ENCODE measurements at places on chromosomes 4 and X.
A peak's percentile ranks its signal among the peaks of the same experiment; 100 is the strongest.

GRCh38 chrX:12567857-12568256, 223.4 kb upstream of the PRPS2 start:
- DNase-seq: peak; percentile 50

DNA sequence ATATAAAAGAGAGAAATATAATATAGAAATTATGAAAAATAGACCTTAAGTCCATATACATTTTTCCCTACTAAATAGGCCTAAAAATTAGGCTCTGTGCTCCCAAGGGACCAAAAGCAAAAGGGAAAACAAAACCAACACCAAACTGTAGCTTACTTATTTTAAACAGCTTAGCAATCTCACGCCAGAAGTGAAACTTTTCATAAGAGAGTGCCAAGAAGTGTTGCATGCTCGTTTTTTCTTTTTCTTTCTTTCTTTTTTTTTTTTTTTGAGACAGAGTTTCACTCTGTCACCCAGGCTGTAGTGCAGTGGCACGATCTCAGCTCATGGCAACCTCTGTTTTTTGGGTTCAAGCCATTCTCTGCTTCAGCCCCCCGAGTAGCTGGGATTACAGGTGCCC, 250.4 kb downstream of the TMA16 start:
- DNase-seq: no peak

- no peak for DNase-seq
Measured at GRCh38 chrX:149898554-149898953, 17.6 kb downstream of the MAGEA8 start.

- peak; percentile 68 for DNase-seq
Measured at GRCh38 chr4:101973361-101973760, 182.8 kb downstream of the BANK1 start.

DNA sequence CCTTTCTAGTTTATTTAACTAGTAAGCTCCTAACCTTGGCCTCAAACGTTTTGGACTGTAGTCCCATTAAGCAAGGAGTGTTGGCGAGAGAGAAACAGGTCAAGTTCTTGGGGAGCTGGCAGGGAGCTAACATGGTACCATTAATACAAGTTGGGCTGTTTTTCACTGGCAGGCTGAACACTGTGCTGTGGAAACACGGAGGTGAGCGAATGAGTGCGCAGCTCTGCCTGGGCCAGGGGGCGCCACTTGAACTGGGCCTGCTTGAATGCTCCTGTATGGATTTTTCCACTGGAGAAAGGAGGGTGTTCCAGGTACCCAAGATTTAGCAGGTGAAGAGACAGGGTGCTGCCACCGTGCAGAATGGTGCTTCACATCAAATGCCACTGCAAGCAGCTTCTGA, 7.4 kb upstream of the SMS start:
- DNase-seq: no peak

GRCh38 chr4:157818946-157819692, 353.7 kb downstream of the GASK1B start:
- no peak for DNase-seq

DNA sequence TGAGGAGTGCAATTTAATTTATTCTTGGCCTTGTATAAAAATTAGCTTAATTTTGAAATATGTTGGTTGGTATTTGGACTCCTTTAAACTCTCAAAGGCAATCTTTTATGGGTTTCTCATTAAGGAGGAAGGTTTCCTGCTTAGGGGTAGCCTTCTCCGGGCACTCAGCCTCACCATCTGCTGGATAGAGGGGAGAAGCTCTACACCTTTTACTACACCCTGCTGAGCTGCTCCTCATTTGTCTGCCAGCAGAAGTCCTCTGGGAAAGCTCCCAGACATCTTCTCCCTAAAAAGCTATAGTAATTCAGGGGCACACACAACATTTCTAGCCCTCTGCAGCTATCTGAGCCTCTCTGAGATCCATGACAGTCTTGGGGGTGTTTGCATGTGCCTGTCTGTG, 179.1 kb downstream of the SOWAHB start:
- no peak for DNase-seq

GRCh38 chr4:21198683-21199082, 498.4 kb downstream of the PACRGL start:
- DNase-seq: no peak

DNA sequence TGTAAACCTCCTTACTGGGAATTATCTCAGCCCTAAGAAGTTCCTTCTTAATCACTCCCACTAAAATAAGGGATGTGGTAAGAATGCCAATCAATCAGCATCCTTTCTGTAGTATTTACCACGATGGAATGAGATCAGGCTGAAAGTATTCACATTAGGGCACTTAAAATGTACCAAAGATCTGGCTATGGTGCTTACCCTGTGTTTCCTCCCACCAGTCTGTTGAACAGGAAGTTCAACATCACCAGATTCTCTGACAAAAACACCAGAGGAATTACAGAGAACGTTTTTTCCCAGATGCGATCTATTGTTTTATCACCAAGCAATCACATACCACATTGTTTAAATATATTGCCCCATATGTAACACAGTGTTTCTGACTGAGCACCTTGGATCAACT, 2.1 kb upstream of the CLCN3 start:
- DNase-seq: peak; percentile 9

DNA sequence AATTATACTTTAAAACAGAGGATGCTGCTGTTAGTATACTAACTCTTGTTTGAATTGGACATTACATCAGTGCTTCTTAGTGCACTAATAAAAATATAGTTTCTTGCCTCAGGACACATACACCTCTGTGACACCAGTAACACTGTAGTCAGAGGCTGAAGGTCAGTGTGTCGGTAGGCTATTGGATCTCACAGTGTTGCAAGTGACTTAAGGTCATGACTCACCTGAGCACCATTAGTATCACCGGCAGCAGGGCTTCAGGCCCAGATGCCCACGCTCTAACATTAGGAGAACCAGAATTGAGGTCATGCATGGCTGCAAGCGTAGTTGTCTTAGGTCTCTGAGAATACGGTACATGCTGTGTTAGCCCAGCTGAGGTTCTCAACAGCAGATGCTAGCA, 15.2 kb downstream of the ETDC start:
- peak; percentile 44 for DNase-seq

DNA sequence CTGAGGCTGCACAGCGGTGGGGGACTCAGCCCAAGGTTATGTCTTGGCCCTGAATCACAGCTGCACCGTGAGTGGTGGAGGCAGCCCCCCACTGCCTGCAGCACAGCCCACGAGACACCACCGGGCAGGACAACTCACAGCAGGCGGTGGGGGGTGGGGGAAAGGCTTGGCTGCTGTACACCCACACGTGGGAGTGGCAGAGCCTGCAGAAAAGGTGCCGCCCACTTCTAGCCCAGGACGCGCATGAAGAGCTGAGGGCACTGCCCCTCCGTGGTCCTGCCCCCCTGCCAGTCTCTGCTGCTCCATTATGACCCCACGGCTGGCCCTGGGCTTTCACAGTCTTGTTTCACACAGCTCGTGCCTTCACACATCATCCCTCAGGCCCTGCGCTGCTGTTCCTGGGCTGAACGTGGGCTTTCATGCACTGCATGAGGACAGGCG, 40.8 kb downstream of the FGFRL1 start:
- DNase-seq: no peak

DNA sequence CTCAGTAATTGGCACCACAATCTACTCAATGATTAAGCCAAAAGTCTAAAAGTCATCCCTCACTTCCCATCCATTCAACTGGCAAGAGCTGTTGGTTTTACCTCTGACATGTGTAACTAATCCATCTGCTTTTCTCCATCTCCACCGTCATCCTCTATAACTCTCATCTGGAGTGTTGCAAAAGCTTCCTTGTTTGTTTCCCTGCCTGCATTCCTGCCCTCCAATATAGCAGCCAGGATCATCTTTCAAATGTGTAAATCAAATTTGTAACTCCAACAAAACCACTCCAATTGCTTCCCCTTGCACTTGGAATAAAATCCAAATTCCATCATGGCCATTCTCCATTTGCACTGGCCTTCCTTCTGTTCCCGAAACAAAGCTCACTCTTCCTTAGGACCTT, 4.3 kb upstream of the PLAC8 start:
- DNase-seq: no peak

- peak; percentile 59 for DNase-seq
Measured at GRCh38 chr4:104879367-104879766, 267.3 kb upstream of the TET2 start.

GRCh38 chr4:184318852-184319251, 101.2 kb upstream of the ENPP6 start:
- DNase-seq: no peak

- peak; percentile 94 for DNase-seq
Measured at GRCh38 chr4:123587983-123588494, 191.4 kb downstream of the SPRY1 start.

DNA sequence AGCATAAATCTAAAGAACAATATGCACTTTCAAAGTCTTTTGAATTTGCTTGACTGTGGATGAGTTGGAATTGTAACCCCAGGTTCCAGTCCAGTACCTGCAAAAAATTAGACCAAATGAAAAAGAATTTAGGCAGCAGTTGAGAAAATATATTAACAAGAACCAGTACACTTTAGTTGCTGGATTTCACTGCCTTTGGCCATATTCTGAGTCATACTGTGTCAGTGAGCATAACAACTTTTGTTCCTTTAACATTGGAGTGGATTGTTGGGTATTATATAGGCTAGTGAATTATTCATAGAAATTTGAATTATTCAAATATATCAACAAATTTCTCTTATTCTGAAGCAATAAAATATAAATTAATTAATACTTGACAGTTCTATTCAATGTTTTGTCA, 101.5 kb upstream of the SMAD1 start:
- peak; percentile 48 for DNase-seq

GRCh38 chrX:148784856-148785255, 284.4 kb downstream of the AFF2 start:
- no peak for DNase-seq

- DNase-seq: no peak
Measured at GRCh38 chr4:2126309-2127043, 67.3 kb downstream of the NAT8L start.

DNA sequence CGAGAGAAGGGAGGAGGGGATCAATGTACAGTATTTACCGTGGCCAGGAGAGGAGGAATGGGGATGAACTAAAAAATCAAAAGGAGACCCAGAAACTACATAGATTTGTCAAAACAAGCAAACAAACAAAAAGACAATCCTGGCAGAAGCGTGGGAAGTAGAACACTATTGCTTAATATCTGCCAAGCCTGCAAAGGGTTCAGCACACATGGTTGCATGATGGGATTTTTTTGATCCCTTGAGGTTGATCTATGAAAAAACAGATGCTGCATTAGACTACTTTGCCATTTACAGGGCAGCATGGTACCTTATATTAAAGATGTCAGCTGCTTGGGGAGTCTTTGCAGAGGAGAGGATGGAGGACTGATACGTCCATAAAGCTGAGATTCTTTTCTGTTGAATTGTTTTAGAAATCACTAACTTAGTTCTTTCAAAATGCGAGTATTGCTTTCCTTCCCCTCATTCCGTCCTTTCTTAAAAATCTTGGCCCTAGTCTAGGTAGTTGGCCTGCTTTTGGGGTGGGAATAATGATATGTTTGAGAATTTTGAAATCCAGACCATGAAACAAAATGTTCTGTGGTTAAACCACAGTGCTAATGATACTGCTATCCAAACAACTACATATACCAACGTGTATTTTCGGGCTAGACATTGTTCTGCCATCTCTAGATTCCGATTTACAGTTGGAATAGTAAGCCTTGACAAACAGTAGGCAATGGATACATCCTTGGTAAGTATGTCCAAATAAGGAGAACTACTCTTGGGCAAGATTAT, 39.6 kb upstream of the TMEM150C start:
- no peak for DNase-seq

DNA sequence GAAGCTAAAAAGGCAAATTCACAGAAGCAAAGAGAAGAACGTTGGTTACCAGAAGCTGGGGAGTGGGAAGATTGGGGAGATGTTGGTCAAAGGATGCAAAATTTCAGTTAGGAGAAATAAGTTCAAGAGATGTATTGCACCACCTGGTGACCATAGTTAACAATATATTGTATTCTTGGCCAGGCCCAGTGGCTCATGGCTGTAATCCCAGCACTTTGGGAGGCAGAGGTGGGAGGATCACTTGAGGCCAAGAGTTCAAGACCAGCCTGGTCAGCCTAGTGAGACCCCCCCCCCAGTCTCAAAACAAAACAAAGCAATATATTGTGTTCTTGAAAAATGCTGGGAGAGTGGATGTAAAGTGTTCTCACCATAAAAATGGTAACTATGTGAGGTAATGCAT, 67.9 kb downstream of the TAB3 start:
- DNase-seq: peak; percentile 5

- DNase-seq: no peak
Measured at GRCh38 chr4:168509786-168510185, 12.9 kb downstream of the PALLD start.

DNA sequence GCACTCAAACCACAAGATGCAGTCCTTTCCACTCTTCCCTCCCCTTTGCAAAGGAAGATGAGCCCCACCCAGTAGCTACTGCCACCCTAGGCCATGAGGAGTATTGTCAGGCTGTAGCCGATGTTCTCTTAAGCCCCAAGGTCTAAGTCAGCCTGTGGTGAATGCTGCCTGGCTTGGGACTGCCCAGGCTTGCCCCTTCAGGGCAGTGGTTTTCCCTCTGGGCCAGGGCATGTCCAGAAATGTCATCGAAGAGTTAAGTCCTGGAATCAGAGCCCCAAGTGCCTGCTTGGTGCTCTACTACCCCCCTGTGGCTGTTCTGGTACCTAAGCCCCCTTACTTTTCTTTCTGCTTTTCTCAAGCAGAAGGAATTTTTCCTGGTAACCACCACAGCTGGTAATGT, 11.8 kb upstream of the PGK1 start:
- peak; percentile 57 for DNase-seq

DNA sequence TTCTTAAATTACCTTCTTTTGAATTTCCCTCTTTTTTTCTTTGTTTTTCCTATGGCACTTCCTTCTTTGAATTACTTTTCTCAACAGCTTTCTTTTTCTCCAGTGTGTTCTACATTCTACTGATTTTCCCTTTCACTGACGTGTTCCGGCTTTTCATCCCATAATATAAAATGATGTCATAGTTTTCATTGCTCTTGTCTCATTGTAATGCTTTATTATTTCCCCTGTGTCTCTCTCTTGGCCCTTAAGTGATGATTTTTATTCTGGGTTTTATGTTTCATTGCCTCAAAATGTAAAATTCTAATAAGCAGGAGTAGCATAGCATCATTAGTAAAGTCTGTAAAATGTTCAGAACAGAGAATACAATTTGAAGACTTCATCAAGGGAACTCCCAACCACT, 299.3 kb downstream of the KCTD8 start:
- DNase-seq: no peak

DNA sequence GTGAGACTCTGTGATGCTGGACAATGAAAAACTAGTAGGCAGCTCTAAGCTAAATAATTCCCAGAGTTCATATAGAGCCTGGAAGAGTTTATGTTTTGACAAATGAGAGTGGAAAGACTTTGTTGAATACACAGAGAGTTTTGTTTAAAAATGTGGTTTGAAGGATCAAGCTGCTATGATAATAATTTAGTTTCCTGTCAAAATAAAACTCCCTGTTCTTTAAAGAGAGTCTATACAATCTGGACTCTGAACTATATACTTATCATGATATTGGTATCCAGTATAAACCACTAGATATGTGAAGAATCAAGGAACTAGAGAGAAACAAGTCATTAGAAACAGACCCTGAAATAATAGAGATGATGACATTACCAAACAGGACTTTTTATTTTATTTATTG, 158.6 kb downstream of the C4orf33 start:
- no peak for DNase-seq
